Airway epithelial cell (primary cell): ENCODE measurements at places on chromosomes 6 and 20. TPM values are rescaled to one million over a fixed set of nuclear protein-coding genes. Genes with fewer than 3 reads are reported as not detected.

Gene RBL1
- total RNA-seq: 6.9 and 7.2 TPM in 2 replicates

Gene HEY2
- total RNA-seq: 0.60 and 0.78 TPM in 2 replicates

Gene ULBP2
- total RNA-seq: 13.0 and 14.1 TPM in 2 replicates

Gene ZSCAN23
- 0.74 and 1.4 TPM in 2 replicates for total RNA-seq

Gene MAS1
- total RNA-seq: not detected in 2 replicates

Gene CSE1L
- total RNA-seq: 123 and 150 TPM in 2 replicates

Gene ACAT2
- 55.9 and 70.9 TPM in 2 replicates for total RNA-seq

Gene SYCP2
- total RNA-seq: 0.14 and 0.21 TPM in 2 replicates

Gene RGS17
- total RNA-seq: 3.3 and 3.6 TPM in 2 replicates

Gene CPNE5
- 0.05 and 0.07 TPM in 2 replicates for total RNA-seq

Gene LATS1
- total RNA-seq: 7.4 and 14.6 TPM in 2 replicates

Gene GHRH
- not detected in 2 replicates for total RNA-seq

Gene MLN
- not detected in 2 replicates for total RNA-seq

Gene BTNL2
- not detected in 2 replicates for total RNA-seq

Gene THBD
- 40.7 and 44.2 TPM in 2 replicates for total RNA-seq

Gene DYNLT2
- total RNA-seq: 0.56 and 0.71 TPM in 2 replicates

Gene METTL24
- total RNA-seq: not detected in 2 replicates
